ENCODE measurements at places on chromosomes 5 and 9.

DNA sequence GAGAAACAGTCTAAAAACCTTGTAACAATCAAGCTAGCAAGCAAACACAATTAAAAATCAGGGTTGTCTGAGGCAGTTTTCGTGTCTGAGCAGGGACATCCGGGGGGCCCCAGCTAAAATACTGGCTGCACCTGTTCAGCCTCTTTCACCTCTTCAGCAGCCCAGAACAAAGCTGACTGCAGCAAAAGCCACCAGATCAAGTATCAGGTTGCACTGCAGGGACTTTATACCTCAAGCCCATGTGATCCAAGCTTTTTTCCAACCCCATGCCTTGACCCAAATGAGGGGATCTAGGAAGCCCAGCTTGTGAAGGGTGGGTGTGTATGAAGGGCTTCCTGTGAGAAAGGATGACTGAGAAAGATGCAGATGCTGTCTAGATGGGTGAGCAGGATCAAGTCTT, 133.4 kb downstream of the SEMA6A start:
- no peak for DNase-seq

DNA sequence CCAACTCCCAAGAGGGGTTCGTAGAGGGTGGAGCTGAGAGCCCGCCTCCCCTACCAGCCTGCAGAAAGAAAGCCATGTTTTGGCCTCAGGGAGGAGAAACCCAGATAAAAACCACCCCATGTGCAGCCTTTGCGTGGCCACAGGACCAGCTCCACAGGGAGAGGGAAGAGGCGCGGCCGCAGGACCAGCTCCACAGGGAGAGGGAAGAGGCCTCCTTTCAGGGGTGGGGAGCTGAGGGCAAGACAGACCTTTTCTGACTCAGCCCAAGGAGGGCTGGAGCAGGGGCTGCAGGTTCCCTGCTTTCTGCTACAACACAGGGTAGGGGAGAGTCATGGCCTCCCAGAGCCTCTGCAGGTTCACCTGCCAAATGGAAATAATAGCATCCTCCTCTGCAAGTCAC, 37.6 kb upstream of the KCNMB1 start:
- DNase-seq: no peak

GRCh38 chr5:73960426-73960825, 334.4 kb downstream of the ARHGEF28 start:
- no peak for DNase-seq

DNA sequence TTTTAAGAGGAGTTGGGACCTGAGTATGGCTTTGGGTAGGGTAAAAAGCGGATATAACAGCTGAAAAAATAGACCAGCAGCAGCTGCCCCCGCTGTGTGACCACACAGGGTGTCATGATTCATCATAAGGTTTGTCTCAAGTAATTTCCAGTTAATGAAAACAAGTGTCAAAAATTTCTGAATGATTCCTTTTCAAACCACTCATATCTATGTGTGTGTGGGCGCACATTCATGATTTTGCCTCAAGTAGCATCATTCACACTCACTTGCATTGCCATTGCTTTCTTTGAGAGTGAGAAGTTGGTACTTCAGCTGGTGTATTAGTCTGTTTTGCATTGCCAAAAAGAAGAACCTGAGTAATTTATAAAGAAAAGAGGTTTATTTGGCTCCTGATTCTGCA, 12.1 kb upstream of the TNFAIP8 start:
- DNase-seq: peak; percentile 53
